ENCODE measurements at places on chromosomes 3 and 15. TPM values are rescaled to one million over a fixed set of nuclear protein-coding genes. Genes with fewer than 3 reads are reported as not detected.

DNA sequence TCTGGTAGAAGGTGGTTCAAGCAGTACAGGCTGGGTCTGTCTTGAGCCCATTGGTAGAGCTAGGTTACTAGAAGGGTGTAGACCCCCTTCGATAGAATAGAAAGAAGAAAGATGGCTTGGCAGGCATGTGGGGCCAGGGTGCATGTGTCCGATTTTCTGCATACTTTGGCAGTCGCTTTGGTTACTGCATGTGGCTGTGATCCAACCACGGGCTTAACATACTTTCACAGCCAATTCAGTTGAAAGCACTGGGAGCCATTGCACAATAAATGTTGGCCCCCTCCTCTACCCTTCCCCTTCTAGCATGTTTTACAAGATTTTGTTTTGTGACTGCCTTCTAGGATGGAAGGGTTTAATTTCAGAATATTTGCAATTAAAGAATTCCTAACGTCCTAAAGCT lies 7.2 kb downstream of the ARID3B start:
- DNase-seq = no peak

Gene C2CD4A
- total RNA-seq = 0.26 TPM

DNA sequence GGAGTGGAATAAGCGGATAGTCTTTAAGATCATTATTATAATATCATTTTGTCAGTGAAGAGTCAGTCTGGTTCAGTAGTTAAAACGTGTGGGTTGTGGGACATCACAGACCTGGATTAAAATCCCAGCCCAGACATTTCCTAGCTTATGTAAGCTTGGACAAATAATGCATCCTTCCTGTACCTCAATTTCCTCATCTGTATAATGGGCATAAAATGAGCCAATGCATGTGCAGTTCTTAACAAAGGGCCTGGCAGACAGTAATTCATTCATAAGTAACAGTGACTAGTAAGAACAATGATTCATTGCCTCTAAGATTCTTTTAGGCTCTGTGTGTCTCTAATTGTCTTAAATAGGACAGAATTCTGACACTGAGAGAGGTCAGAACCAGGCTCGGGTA lies 76.1 kb downstream of the SCN10A start:
- no peak for DNase-seq

Gene IQCH
- total RNA-seq = 3.1 TPM

- DNase-seq = no peak
Measured at GRCh38 chr3:195140816-195141793, 129.9 kb downstream of the XXYLT1 start.

All from A172 (cell line).